Hippocampal formation (tissue), 2 donors: ENCODE measurements at places on chromosomes 1 and 21.

DNA sequence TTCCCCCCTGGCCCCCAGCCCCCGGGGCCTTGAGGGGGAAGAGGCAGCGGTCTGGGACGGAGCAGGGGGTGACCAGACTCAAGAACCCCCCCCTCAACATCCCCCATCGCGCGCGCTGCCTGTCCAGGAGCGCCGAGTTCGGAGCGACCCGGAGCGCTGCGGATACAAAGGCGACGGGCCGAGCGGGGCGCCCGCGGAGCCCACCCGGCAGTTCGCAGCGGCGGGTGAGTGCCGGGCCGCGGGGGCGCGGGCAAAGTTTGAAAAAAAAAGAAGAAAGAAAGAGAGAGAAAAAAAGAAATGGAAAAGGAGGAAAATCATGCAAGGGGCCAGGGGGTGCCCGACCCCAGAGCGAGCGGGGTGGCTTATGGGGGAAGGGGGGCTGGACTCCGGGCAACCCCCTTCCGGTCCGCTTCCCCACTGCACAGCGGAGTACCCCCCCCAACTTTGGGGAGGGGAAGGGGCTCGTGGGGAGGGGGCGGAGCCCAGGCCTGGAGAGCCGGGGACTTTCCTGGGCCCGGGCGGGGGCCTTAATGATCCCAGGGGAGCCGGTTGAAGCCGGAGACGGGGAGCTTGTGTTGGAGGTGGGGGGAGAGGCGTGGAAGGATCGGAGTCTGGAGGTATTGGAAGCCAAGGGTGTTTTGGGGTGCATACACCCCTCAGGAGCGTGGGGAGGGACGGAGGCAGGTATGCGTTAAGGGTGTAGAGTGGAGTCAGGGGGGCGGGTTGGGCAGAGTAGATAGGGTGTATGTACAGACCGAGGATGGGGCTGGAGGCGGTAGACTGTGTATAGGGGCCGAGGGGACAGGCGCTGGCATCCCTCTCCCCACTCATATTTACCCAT lies 502 bp downstream of the VANGL2 start:
- DNase-seq, result no peak

- no peak for DNase-seq
Observed at GRCh38 chr1:1374589-1374928, 448 bp downstream of the AURKAIP1 start.

GRCh38 chr1:72271555-72272085 lies 10.7 kb downstream of the NEGR1 start:
- no peak for DNase-seq

GRCh38 chr1:192943522-192943921 lies 115.6 kb downstream of the UCHL5 start:
- no peak for DNase-seq

DNA sequence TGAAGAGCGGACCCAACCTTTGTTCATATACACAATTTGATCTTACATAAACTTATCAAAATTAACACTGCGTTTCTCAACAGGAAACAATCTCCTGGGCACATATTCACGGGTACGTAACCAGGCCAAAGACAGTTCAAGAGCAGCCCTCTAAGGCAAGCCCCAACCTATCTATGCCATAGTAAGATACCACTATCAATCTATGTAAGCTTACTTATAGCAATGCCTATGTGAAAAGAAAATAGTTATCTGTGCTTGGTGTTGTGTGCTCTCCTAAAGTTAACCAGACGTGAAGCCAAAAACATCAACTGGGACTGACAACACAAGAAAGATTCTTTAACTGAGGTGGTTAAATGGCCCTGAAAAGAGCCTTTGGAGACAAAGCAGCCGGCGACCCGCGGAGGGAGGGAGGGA lies 49.4 kb upstream of the BOLA1 start:
- DNase-seq, result no peak

DNA sequence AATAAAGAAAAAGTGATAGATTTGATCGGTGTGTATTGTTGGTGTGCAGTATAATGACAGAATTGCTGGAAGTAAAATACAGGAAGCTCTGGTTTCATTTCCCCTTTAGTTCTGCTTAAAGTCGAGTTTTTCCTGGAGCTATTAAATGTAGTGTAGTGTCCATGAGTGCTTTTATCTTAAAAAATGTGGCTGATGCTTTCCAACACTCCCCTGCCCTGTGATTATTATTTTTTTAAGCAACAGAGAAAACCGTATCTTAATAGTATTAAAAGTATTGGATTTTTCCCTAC lies 1.1 kb downstream of the LGALS8 start:
- DNase-seq, result no peak

GRCh38 chr1:89566761-89567174 lies 42.1 kb downstream of the LRRC8B start:
- peak; percentile 24 for DNase-seq

DNA sequence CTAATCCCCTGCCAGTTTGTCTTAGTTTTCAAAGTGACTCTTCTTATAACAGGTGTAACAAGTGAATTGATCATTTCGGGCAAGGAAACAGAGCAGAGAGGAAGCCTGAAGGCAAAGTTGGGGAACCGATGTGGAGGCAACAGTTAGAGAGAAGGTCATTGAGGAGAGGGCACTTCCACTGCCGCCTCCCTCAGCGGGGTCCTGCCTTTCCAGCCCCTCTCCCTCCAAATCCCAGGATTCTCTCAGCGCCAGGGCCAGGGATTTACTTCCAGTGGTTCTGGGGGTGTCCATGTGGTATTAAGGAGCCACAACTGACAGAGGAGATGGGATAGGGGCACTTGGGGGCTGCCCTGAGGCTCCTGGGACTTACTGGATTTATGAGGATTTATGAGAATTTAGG lies 39.7 kb upstream of the PDE9A start:
- DNase-seq, result no peak

DNA sequence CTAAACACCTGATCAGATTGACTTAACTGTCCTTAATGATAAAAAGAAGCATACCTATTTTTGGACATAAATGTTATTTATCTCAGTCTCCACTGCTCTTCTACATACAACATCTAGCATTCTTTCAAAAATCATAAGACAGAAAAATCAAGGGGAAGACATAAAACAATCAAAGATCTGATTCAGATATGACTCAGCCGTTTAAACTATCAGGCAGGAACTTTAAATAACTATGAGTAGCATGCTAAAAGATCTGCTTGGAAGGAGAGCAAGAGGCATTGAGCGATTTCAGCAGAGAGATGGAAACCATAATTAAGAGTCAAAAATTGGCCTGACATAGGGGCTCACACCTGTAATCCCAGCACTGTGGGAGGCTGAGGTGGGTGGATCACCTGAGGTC lies 27.2 kb upstream of the SLC22A15 start:
- DNase-seq, result no peak

- DNase-seq, result no peak
Observed at GRCh38 chr1:89087241-89087640, 22.2 kb upstream of the GBP1 start.

DNA sequence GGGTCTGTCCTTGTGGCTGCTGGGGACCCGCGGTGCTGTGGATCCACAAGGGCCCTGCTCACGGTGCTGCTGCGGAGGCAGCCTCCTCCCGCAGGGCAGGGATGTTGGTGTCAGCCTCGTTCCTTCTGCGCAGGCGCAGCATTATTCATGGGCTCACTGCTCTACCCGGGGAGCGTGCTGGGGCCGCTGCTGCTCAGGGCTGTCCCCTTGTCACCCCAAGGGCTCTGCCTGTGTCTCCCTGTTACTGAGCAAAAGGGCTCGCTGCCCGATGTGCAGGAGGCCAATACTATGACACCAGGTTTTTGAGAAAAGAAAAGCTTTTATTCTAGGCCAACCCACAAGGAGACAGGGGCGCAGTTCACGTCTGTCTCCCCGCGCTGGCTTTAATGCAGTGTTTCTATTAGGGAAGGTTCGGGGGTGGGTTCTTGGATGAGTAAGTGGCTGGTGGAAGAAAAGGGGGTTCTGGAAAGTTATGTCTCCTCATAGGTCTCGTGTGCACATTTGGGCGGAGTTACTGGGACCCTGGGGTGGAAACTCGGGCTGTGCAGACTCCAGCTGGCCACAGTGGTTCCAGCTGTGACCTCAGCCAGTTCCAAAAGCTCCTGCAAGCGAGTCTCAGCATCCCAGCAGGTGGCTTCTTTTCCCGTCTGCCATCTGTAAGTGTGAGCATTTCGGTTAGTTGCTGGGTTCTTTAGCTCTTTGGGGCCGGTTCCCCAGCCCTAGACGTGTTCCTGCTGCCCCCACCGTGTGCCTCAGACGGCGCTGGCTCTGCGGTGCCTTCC lies 40.8 kb upstream of the LRRC3 start:
- no peak for DNase-seq

- DNase-seq, result no peak
Observed at GRCh38 chr1:173276922-173277800, 70.0 kb upstream of the TNFSF4 start.

GRCh38 chr1:59446257-59446901 lies 149.5 kb downstream of the FGGY start:
- DNase-seq, result no peak

DNA sequence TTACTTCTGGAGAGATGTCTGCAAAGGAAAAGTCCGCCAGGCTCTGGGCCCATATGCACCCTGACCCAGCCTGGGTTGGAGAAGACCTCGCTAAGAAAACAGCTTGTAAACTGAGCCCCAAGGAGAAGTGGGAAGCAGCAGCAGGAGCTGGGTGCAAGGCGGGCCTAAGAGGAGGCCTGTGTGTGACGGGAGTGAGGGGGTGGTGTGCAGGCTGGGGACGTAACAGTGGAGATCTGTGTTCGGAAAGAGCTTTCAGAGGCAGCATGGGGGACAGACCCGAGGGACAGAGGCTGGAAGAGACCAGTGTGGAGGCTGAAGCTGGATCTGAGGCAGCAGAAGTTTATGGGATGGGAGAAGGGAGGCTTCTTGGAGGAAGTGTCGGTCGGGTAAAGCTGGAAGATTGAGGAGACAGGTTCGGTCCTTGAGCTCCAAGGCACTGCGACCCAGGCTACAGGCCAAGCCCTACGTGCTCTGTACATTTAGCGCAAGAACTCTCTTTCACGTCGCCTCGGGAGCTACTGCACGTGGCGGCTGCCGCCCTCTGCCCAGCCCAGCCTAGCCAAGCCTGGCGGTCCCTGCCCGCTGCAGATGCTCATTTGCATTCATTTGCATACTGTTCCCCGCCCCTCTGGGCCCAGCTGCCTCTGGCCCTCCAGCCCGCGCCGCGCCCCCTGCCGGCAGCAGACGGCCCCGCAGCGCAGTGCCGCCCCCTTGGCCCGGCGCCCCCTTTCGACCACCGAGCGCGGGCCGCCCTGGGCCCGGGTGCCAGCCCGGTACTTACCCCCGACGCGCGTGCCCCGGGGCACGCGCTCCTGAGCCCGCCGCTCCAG lies 6.3 kb downstream of the HPCA start:
- peak; percentile 74 for DNase-seq

- no peak for DNase-seq
Observed at GRCh38 chr1:221044538-221044937, 165.3 kb downstream of the HLX start.

DNA sequence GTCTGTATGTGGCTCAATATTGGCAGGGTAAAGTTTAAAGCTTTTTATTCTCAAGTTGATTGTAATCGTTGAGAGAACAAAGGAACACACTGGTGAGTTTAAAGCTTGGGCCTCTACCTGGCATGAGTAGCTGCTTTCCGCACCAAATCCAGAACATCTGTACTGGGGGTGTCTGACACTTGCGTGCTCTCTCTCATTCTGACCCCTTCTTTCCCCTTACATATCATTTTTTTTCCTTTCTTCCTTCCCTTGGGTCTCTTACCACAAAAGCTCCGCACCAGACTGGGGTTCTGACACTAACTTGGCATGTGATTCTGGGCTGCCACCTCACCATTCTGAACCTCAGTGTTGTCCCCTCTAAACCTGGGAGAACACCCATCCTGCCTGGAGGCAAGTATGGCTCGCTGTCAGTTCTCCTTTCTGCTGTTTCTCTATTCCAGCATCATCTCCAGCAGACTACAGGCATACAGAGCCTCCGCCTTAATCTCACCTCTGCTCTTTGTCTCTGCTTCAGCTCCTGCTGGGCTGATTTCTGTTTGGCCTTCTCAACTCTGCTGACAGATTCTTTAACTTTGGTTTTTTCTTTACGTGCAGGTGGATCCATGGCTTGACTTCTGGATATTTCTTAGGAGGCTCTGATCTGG lies 859 bp upstream of the ERMAP start:
- no peak for DNase-seq

GRCh38 chr1:239308701-239309333 lies 77.6 kb upstream of the CHRM3 start:
- no peak for DNase-seq

DNA sequence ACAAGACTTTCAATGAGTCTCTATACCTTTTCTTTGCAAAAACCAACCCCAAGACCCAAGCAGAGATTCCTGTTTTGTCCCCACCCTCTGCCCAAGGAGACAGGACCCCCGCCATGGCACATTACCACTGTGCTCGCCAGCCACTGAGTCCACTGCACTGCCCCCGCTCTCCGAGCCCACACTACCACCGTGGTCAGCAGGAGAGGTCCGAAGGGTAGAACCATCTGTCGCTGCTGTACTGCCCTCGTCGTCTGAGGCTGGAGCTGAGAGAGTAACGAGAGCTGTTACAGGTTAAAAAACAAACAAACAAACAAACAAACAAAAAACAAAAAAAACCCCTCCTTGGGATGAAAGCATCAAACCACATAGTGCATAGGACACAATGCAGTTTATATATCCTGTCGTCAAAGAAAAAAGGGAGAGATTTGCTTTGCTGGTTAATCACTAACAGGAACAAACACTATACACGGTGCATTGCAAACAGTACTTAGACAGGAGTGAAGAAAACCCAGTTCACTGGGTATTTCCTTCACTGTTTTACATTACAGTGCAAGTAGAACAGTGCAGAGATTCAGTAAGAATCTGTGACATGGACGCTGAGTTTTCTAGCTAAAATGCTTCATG lies 71.0 kb downstream of the UBR4 start:
- DNase-seq, result no peak

- no peak for DNase-seq
Observed at GRCh38 chr1:45753248-45754037, 3.0 kb upstream of the IPP start.

- DNase-seq, result no peak
Observed at GRCh38 chr1:192668409-192668983, 32.5 kb downstream of the RGS13 start.

GRCh38 chr1:116067566-116067890 lies 43.7 kb upstream of the MAB21L3 start:
- no peak for DNase-seq

GRCh38 chr1:229448845-229449244 lies 15.0 kb upstream of the ACTA1 start:
- no peak for DNase-seq

- DNase-seq, result no peak
Observed at GRCh38 chr1:33211972-33212371, 30.1 kb upstream of the TRIM62 start.

- no peak for DNase-seq
Observed at GRCh38 chr1:109391626-109392025, 6.1 kb downstream of the SORT1 start.

- no peak for DNase-seq
Observed at GRCh38 chr21:42654179-42654912, 925 bp downstream of the PDE9A start.

GRCh38 chr1:67700692-67701410 lies 15.8 kb downstream of the GADD45A start:
- no peak for DNase-seq

GRCh38 chr1:101167891-101168290 lies 68.9 kb upstream of the S1PR1 start:
- no peak for DNase-seq

- DNase-seq, result no peak
Observed at GRCh38 chr1:22126531-22126930, 16.4 kb downstream of the WNT4 start.

- DNase-seq, result peak; percentile 8
Observed at GRCh38 chr1:162040657-162041056, 17.0 kb upstream of the OLFML2B start.

- no peak for DNase-seq
Observed at GRCh38 chr1:203124546-203125317, 2.8 kb upstream of the ADORA1 start.
